ENCODE measurements at places on chromosomes 2 and 18. TPM values are rescaled to one million over a fixed set of nuclear protein-coding genes. Genes with fewer than 3 reads are reported as not detected.

DNA sequence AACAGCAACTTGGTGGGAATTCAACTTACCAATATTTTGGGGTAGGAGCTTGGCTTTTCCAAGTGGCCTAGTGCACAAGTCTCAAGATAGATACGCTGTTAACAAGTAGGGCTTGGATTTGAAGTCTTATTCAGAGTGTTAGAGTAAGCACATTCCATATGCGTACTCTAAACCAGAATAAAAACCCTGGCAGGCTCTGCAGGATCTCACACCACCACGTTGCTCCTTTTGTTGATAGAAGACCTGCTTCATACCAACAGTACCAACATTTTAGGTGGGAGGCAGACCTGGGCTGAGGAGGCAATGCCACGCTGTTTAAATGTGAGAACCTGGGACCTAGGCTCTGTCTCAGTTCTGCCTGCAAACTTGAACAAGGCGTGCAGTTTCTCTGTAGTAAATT is 214.0 kb downstream of the RNF144A start:
- DNase-seq, result no peak

Gene SH3YL1
- 37.1 TPM for total RNA-seq

Gene PTPRM
- 5.6 TPM for total RNA-seq

GRCh38 chr2:33230195-33230594 is 246.3 kb upstream of the RASGRP3 start:
- no peak for DNase-seq

Gene EIF5B
- total RNA-seq, result 81.0 TPM

DNA sequence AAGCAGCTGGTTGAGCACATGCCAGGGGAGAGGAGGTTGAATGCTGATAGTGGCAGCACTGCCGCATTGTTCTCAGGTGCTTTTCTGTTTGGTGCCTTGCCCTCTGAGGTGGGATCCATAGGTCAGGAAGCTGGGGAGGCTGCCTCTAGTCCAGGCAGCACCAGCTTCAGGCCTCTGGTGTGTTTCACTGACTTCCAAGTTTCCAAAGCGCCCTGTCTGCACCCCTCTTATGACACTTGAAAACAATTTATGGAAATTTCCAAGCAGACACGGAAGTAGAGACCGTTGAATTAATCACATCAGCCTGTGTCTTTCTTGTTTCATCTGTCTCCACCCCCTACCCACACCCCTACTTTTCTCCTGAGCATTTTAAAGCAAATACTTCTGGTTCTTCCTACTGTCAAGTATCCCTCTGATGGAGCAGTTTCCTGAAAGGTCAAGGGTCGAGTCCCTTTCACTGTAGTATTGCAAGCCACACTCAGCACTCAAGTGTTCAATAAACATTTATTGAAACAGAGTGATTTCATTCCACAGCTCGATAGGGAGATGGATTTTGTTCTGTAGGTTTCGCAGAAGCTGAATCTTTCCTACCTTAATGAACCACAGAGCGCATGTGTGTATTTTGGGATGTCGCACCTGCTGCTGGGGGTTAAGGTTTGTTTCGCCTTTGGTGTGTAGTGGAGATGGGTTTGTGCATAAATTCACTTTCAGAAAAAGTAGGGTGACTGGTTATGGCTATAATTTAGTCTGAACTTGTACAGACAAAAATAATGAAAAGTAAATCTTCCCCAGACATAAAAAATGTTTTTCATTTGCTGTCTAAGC is 21.4 kb downstream of the DGKD start:
- DNase-seq, result no peak

DNA sequence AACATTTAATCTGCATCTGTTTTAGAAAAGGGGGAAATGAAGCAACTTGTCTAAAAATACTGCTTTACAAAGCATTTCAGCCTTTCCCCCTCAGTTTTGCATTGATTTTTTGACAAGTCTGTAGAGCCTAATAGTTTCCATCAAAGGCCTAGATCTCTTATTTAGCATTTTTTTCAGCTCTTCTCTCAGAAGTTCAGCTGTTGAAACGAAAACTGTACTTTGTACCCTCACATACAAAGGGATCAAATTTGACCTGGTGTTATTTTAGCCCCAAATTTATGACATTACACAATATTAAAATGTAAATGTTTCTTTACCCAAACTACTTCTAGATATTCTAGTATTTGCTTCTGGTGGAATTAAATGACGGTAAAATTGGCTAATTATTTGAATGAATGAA is 13.0 kb downstream of the YPEL5 start:
- DNase-seq, result no peak

DNA sequence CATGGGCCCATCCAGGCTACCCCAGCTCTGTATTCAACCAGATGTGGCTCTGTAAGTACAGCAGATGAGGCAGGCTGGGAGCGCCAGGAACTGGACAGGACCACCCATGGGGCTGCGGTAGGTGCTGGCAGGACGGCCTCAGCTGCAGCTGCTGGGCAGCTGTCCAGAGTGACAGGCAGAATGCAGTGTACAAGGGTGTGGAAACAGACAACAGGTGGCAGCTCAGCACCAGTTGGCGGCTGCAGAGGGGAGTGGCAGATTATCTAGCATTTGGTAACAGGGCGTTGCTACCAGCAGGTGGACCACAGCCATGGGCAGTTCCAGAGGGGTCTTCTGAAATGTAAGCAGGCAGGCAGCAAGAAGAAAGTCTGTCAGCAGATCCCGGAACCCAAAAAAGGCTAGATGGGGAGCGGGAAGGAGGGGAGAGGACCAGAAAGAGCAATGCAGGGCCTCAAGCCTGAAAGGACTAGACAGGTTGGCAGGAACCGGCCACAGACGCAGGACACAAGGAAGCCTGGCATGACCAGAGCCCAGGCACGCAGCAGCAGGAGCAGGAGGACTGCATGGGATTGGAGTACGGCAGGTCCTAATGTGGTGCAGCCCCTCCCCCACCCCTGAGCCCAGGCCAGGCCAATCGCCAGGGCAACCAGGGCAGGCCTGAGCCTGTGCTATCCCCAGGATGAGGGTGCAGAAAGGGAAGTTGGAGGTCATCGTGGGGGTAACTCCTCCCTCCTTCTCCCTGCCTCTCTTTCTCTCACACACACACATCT is 24.7 kb downstream of the PKDCC start:
- DNase-seq, result no peak

- DNase-seq, result no peak
Measured at GRCh38 chr2:113922784-113923183, 32.9 kb downstream of the ACTR3 start.

- DNase-seq, result no peak
Measured at GRCh38 chr2:150174056-150174805, 313.2 kb downstream of the RND3 start.

All from activated T-helper 2 cell treated with anti-CD3 and anti-CD28 coated beads, Interferon-gamma antibody, Interleukin-2, Interleukin-4, amounts not matched to agents 10 μg/mL and 5 μg/mL and 100 μg/mL, durations not matched to agents 14 hours and 24 hours and 36 hours (primary cell).